ENCODE measurements at places on chromosomes 13 and 19.

DNA sequence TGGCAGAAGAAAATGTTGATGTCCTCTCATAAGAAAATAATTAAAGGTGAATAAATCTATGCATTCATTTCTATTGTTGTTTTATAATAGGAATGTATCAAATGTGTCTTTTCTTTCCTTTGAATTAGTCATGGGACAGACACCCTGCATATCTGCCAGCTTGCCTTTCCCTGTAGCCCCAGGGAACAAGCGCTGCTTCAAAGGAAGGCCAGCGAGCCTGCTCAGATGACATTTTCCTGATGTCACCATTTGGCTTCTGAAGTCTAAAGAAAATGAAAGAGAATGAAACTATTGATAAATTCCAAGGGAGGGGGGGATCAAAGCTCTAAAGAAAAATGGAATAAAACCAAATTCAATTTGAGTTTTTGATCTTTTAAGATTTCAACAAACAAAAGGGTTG, 574.8 kb downstream of the IRS2 start:
- H3K4me1 ChIP-seq = peaks cover 11% of the 10 kb centered on the region
- peak overlapping the region; percentile 62 for H3K27ac ChIP-seq
- no peak for DNase-seq
- no peaks in the 10 kb centered on the region for H3K27me3 ChIP-seq
- H3K36me3 ChIP-seq = no peaks in the 10 kb centered on the region
- H3K4me3 ChIP-seq = no peak overlapping the region

DNA sequence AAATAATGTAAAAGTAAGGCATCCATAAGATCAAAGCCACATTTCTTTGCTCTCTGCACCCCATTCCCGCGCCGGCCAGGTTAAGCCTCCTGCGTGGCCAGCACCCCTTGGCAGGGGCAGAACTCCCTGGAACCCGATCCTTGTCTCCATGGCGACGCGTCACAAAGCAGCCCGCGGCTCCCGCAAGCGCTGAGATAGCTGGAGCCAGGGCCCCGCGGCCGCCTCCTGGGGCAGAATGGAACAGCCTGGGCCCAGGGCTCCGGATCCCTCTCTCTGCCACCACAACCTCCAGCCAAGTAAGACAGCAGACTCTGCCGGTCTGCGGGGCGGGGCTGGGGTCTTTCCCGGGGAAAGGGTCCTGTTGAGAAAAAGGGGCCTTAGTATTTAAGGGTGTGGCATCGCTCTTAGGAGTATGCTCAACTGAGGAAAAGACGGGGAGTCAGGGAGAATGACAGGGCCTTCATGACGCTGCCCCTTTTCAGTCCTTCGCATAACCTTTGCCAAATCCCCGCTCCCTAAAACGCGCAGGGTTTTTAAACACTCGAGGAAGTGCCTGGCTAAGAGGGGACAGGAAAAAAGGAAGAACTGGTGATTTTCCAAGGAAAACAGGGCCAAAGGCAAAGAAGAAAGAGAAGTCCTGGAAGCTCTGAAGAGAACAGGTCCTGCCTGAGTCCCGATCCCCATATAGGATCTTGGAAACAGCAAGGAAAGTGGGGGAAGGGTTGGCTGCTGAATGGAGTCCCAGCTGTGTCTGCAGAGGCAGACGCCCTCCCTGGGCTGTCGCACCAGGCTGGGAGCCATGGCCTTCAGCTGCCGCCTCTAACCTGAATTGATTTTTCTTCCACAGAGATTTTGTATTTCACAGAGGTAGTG, at the start of gene TEX26:
TSS of gene TEX26 (plus strand) at position 176 of the 873 bp plus-strand sequence. CDS start at position 236, 60 bp downstream.
- peaks cover 50% of the 10 kb centered on the region for H3K4me1 ChIP-seq
- no peaks in the 10 kb centered on the region for H3K36me3 ChIP-seq
- H3K27me3 ChIP-seq = peaks cover 3% of the 10 kb centered on the region
- H3K27ac ChIP-seq = peak within 1 kb of the TSS; percentile 2
- no peak for DNase-seq

DNA sequence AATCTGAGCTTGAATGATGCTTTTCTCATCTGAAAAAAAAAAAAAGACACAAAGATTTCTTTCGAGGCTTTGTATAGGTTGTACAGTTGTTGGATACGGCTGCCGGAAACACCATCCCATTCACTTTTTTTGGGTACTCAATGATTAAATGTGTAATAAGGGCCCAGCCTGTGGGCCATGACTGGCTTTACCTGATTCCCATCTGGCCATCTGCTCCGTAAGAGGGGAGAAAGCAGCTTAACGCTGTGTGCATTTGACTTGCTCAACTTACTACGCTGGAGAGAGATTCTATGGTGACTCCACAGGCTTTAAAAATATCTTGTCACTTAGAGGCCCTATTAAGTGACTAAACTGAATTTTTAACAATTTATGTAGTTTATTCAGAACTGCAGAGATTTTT, 731 bp downstream of the ZNF558 start:
- peak overlapping the region; percentile 86 for H3K4me3 ChIP-seq
- H3K27ac ChIP-seq = peak overlapping the region; percentile 95
- H3K36me3 ChIP-seq = peaks cover 27% of the 10 kb centered on the region
- no peaks in the 10 kb centered on the region for H3K27me3 ChIP-seq

DNA sequence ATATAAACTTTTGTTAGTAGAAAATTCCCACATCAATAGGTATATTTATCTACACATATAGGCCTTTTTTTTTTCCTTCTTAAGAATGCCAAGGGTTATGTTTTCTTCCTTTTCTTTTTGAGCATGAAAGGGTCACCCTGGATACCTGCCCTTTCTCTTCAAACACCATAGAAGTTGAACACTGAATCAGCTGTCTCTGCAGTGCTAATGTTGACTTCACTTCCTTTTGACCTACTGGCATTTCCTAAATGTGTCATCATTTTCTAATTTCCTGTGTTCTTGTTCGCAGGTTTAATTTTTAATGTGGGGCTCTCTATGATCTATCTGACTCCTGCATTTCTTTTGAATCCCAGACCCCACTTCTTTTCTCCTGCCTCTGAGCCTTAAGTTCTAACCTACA, 532.0 kb downstream of the GPC6 start:
- DNase-seq = no peak
- peaks cover 7% of the 10 kb centered on the region for H3K4me1 ChIP-seq
- H3K27me3 ChIP-seq = no peaks in the 10 kb centered on the region
- H3K4me3 ChIP-seq = no peak overlapping the region
- no peak overlapping the region for H3K27ac ChIP-seq

- DNase-seq = no peak
- peaks cover 2% of the 10 kb centered on the region for H3K27me3 ChIP-seq
- H3K4me3 ChIP-seq = no peak overlapping the region
- no peak overlapping the region for H3K27ac ChIP-seq
Observed at GRCh38 chr19:54955376-54955775, 8.0 kb upstream of the NLRP7 start.

- no peak overlapping the region for H3K27ac ChIP-seq
- H3K36me3 ChIP-seq = no peaks in the 10 kb centered on the region
- H3K4me3 ChIP-seq = no peak overlapping the region
- H3K4me1 ChIP-seq = peaks cover 27% of the 10 kb centered on the region
- DNase-seq = no peak
Observed at GRCh38 chr13:98722958-98723357, 29.5 kb downstream of the SLC15A1 start.

DNA sequence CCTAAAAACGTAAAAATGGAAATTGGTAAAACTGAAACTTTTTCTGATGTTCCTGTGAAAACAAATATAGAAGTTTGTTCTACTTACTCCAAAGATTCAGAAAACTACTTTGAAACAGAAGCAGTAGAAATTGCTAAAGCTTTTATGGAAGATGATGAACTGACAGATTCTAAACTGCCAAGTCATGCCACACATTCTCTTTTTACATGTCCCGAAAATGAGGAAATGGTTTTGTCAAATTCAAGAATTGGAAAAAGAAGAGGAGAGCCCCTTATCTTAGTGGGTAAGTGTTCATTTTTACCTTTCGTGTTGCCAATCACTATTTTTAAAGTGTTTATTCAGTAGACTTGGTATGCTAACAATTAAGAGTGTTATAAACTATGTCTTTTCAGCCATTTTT, 25.6 kb downstream of the BRCA2 start:
- no peak for DNase-seq
- peaks cover 3% of the 10 kb centered on the region for H3K4me1 ChIP-seq
- peaks cover 30% of the 10 kb centered on the region for H3K36me3 ChIP-seq
- H3K27ac ChIP-seq = no peak overlapping the region
- H3K27me3 ChIP-seq = no peaks in the 10 kb centered on the region
- H3K4me3 ChIP-seq = no peak overlapping the region

- no peak overlapping the region for H3K27ac ChIP-seq
- no peak for DNase-seq
- peaks cover 3% of the 10 kb centered on the region for H3K4me1 ChIP-seq
- no peaks in the 10 kb centered on the region for H3K36me3 ChIP-seq
Observed at GRCh38 chr19:2816641-2817040, 3.0 kb upstream of the ZNF554 start.

GRCh38 chr19:389255-389934, 19.6 kb downstream of the C2CD4C start:
- H3K4me3 ChIP-seq = no peak overlapping the region
- no peaks in the 10 kb centered on the region for H3K36me3 ChIP-seq
- DNase-seq = no peak
- peaks cover 6% of the 10 kb centered on the region for H3K27me3 ChIP-seq
- no peak overlapping the region for H3K27ac ChIP-seq

GRCh38 chr13:50236898-50237318, 221.7 kb downstream of the KCNRG start:
- no peaks in the 10 kb centered on the region for H3K27me3 ChIP-seq
- peaks cover 15% of the 10 kb centered on the region for H3K4me1 ChIP-seq
- peak overlapping the region; percentile 1 for H3K27ac ChIP-seq

DNA sequence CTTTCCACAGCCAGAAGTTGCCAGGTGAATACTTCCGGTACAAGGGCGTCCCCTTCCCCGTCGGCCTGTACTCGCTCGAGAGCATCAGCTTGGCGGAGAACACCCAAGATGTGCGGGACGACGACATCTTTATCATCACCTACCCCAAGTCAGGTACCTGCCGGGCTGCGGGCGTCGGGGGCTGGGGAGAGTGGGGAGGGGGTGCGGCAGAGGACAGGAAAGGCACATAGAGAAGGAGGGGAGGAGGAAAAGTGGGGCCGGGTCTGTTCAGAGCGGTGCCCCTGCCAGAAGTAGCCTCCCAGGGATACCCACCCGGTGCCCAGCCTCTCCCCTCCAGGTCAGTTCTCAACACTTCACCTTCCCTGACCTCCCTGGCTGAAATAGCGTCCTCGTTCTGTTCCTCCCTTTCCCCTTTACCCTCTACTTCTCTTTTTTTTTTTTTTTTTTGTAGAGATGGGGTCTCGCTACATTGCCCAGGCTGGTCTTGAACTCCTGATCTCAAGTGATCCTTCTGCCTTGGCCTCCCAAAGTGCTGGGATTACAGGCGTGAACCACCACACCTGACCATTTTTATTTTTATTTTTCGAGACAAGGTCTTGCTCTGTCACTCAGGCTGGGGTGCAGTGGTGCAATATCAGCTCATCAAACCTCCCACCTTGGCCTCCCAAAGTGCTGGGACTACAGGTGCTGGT, 24.1 kb downstream of the SULT2B1 start:
- H3K4me1 ChIP-seq = peaks cover 36% of the 10 kb centered on the region
- H3K27ac ChIP-seq = no peak overlapping the region
- no peak overlapping the region for H3K4me3 ChIP-seq
- no peaks in the 10 kb centered on the region for H3K27me3 ChIP-seq
- no peaks in the 10 kb centered on the region for H3K36me3 ChIP-seq

DNA sequence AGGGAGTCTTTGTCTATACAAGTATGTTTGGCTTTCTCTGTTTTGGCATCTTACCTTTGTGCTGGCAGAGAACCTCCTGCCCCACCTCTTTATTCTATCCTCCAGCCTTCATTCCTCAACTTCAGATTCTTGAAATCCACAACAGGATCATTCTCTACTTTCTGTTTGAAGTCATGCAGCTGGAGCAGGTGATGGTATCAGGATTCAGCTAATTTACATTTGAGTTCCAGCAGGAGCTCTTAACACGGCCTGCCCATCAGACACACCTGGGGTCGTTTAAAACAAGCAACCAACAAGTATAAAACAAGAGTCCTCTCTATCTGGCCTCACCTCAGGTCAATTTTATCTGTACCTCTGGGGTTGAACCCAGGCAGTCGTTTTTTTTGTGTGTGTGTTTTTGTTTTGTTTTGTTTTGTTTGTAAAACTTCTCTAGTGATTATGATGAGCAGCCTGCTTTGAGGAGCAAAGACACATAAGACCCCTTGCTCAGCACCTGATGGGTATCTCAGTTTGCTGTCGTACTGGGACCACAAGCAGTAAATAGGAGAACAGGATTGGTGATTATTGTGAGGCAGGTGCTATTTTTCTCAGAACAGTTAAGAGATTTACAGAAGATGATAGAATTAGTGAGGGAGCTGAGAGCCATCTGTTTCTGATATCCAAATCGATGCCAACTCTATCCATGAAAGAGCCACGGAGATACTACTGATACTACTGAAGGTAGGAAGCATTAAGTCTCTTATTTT, 78.4 kb downstream of the GPC6 start:
- H3K27ac ChIP-seq = peak overlapping the region; percentile 48
- DNase-seq = no peak
- H3K36me3 ChIP-seq = peaks cover 7% of the 10 kb centered on the region
- H3K4me3 ChIP-seq = no peak overlapping the region

DNA sequence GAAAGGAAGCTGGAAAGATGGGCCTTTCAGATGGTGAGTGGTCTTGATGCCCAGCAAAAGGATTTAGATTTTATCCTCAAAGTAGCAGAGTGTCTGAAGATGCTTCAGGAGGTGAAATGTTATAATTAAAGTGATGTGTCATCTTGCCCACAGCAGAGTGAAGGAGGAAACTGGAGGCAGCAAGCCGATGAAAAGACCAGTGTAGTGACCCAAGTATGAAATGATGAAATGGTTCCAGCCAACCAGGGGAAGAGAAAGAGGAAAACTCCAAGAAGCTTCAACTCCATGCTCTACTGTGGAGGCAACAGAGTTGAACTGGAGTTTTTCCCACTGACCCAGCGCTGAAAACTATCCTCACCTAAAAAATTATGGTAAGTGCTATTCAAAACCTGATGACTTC, 66.7 kb downstream of the FOXO1 start:
- H3K27me3 ChIP-seq = no peaks in the 10 kb centered on the region
- H3K27ac ChIP-seq = peak overlapping the region; percentile 18
- no peaks in the 10 kb centered on the region for H3K36me3 ChIP-seq
- peaks cover 64% of the 10 kb centered on the region for H3K4me1 ChIP-seq
- H3K4me3 ChIP-seq = no peak overlapping the region
- DNase-seq = no peak

DNA sequence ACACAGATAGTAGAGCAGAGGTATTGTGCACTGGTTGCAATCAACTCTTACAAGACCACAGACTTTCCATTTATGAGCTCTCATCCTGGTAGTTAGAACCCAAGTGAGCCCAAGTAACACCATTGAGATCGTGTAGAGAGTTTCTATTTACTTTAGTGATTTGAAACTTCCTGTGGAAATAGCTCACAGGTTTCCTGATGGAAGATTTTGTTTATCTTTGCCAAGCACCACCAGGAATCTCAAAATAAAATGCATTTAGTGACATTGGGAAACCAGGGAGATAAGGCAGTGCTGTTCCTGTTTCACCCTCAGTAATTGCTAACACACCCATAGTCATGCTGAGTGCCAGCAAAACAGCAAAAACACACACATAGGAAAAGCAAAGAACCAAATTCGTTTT, 102.5 kb downstream of the FLT1 start:
- H3K4me1 ChIP-seq = peaks cover 15% of the 10 kb centered on the region
- no peaks in the 10 kb centered on the region for H3K27me3 ChIP-seq
- no peak overlapping the region for H3K27ac ChIP-seq
- no peaks in the 10 kb centered on the region for H3K36me3 ChIP-seq
- no peak overlapping the region for H3K4me3 ChIP-seq
- no peak for DNase-seq

- H3K36me3 ChIP-seq = peaks cover 4% of the 10 kb centered on the region
- no peaks in the 10 kb centered on the region for H3K27me3 ChIP-seq
- no peak for DNase-seq
- peak overlapping the region; percentile 97 for H3K27ac ChIP-seq
- no peak overlapping the region for H3K4me3 ChIP-seq
Observed at GRCh38 chr13:46655377-46656180, 102.6 kb downstream of the LRCH1 start.

Measured in mesothelial cell of epicardium (in vitro differentiated cells).